GM20000 (cell line): ENCODE measurements at places on chromosomes 6 and 20.

GRCh38 chr20:22814471-22815205 lies 220.5 kb upstream of the SSTR4 start:
- DNase-seq, result no peak

DNA sequence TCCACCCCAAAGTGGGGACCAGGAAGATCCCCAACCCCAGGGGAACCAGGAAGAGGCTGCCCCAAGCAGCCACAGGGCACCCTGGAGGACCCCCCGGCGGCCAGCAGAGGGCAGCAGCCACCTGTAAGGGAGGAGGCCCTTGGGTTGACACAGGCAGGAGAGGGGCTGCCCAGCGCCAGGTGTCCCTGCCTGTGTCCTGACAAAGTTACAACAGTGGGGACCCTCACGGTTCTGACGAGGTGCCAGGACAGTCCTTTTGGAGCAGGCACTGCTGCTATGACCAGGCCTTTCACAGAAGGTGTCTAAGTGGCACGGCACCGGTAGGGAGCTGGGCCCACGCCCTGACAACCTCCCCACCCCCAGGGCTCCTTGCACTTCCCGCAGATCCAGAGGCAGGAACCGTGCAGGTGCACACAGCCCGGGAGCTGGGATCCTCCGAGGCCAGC lies 176.7 kb downstream of the BMP7 start:
- peak; percentile 83 for DNase-seq

DNA sequence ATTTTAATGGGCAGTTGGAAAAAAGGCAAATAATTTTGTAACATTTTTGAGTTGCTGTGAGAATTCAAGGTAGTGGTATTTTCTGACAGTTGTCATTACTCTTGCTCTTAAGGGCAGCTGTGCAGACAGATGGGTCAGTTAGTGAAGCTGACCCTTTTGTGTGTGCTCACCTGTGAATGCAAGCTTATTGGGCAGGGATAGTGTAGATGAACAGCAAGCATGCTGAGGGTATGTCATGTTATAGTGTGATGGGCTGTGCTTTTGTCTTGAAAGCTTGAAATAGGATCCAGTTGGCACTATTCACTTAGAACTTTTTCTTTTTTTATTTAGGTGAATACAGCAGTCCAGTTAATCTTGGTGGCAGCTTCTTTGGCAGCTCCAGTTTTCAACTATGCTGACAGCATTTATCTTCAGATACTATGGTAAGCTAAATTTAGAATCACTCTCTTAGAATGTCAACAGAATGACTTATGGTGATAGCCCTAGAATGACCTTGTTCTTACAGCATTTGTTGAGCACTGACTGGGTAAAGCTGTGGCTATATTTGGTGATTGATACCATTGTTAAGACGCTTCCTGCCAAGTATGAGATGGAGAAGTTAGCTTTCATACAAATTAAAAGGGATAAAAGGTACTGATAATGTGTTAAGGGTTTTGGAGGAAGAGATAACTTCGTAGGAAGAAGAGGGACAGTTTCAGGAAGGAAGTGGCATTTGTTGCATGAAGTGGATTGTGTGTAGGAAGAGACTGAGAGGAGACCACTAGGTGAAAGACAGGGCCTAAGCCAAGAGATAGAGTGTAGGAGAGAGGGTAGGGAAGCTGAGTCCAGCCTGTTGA lies 19.5 kb downstream of the LRRN4 start:
- DNase-seq, result no peak

- no peak for DNase-seq
Measured at GRCh38 chr6:140318408-140318807, 944.0 kb upstream of the CITED2 start.

DNA sequence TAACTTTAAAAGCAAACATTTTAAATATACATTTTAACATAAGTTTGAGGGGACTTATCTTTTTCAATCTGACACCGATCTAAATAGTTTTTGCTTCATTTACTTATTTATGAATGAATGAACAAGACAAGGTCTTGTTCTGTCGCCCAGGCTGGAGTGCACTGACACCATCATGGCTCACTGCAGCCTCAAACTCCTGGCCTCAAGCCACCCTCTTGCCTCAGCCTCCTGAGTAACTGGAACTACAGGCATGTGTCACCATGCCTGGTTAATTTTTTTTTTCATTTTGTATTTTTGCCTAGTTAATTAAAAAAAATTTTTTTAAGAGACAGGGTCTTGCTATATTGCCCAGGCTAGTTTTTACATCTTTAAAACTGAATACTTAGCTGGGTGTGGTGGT lies 25.4 kb downstream of the FBXO9 start:
- no peak for DNase-seq

GRCh38 chr6:147204060-147204785 lies at the start of gene STXBP5:
Gene STXBP5 (plus strand): TSS chr6:147204417. CDS start chr6:147204533, 116 bp downstream.
- peak; percentile 72 for DNase-seq

GRCh38 chr20:13336308-13337089 lies 115.4 kb downstream of the ISM1 start:
- no peak for DNase-seq

- DNase-seq, result no peak
Measured at GRCh38 chr20:11375335-11375734, 542.4 kb upstream of the BTBD3 start.

- DNase-seq, result peak; percentile 13
Measured at GRCh38 chr6:64330694-64331307, 695.2 kb downstream of the PHF3 start.

- DNase-seq, result peak; percentile 46
Measured at GRCh38 chr6:27096834-27097511, 150.5 kb upstream of the PRSS16 start.

- DNase-seq, result no peak
Measured at GRCh38 chr6:135811644-135812526, 39.6 kb upstream of the PDE7B start.

- DNase-seq, result no peak
Measured at GRCh38 chr6:124738482-124738881, 223.8 kb upstream of the RNF217 start.

DNA sequence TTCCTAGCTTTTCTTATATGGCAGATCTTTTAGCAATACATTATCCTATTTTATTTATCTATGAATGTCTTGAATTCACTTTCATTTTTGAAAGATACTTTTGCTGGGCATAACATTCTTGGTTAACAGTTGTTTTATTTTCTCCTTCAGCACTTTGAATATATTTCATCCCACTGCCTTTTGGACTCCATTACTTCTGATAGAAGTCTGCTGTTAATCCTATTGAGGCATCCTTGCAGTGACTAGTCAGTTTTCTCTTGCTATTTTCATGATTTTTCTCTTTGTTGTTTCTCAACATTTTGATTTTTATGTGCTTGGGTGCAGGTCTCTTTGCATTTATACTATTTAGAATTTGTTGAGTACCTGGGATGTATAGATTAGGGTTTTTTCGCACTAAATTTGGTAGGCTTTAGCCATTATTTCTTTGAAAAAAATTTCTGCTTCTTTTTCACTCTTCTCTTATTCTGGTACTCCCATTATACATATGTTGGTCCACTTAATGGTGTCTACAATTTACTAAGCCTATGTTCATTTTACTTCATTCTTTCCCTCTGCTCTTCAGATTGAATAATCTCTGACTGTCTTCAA lies 53.2 kb downstream of the PHACTR3 start:
- no peak for DNase-seq

DNA sequence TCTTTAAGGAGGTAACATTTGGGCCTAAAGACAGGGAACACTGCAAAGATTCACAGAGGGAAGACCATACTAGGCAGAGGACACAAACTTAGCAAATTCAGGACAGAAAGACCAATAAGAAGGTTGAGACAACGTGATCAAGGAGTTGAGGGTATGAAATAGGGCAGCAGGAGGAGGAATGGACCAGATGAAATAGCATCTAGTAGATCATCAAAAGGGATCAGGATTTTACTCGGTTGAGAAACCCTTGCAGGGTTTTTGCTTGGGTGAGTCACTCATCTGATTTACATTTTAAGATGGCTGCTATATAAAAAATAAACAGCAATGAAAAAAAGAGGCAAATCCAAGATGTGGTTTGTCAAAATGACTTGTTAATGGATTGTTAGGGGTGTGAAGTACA lies 4.7 kb downstream of the BCLAF1 start:
- DNase-seq, result no peak

- no peak for DNase-seq
Measured at GRCh38 chr6:12785921-12786320, 69.4 kb downstream of the PHACTR1 start.
